ENCODE measurements at places on chromosomes 1 and 21.

DNA sequence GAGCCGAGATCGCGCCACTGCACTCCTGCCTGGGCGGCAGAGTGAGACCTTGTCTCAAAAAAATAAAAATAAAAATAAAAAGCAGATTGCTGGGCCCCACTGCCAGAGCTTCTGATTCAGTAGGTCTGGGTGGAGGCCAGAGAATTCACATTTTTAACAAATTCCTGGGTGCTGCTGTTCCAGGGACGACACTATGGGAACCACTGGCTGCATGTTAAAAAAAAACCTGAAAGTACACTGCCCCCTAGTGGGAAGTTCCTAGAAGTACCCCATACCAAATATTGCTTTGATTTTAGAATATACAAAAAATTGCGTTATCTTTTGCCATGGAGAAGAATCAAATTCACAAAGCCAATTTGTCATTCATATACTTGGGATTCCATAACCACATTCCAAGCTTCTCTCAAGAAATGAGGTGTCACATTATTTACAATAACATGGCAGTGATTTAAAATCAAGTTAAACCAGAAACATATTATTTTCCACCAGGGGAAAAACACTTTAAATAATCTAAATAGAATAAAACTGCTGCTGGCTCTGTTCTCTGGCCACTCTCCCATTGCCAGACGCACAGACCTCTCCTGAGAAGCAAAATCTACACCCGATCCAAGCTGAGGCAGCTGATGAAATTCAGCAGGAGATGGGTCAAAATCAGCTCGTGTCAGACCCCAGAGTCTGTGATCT is 27.4 kb downstream of the SYF2 start:
- no peak for DNase-seq
- no peak overlapping the region for H3K4me3 ChIP-seq
- H3K27ac ChIP-seq: no peak overlapping the region
- H3K27me3 ChIP-seq: no peaks in the 10 kb centered on the region
- H3K4me1 ChIP-seq: no peaks in the 10 kb centered on the region

DNA sequence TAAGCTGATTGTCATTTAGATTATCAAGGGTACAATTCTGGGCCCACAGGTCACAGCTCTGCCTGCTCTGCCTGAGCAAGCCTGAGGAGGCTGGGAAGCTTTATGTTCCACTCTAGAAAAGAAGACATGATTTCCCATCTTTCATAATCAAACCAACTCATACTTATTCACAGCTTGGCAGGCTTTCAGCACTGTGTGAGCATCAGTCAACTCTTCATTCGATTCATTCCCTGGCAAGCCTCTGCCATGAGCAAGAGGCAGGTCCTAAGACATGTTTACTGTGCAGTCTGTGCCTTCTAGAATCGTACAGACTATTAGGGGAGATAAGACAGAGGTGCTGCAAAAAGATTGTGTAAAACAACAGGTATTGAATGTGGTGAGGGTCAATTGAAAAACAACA is 24.5 kb upstream of the KIRREL1 start:
- no peak for DNase-seq
- H3K4me1 ChIP-seq: peaks cover 8% of the 10 kb centered on the region
- H3K4me3 ChIP-seq: no peak overlapping the region
- no peak overlapping the region for H3K27ac ChIP-seq
- no peaks in the 10 kb centered on the region for H3K27me3 ChIP-seq

GRCh38 chr1:32172621-32173245 is 6.7 kb upstream of the TXLNA start:
- H3K27ac ChIP-seq: no peak overlapping the region
- no peak overlapping the region for H3K4me3 ChIP-seq
- no peaks in the 10 kb centered on the region for H3K4me1 ChIP-seq
- no peak for DNase-seq
- peaks cover 46% of the 10 kb centered on the region for H3K36me3 ChIP-seq

DNA sequence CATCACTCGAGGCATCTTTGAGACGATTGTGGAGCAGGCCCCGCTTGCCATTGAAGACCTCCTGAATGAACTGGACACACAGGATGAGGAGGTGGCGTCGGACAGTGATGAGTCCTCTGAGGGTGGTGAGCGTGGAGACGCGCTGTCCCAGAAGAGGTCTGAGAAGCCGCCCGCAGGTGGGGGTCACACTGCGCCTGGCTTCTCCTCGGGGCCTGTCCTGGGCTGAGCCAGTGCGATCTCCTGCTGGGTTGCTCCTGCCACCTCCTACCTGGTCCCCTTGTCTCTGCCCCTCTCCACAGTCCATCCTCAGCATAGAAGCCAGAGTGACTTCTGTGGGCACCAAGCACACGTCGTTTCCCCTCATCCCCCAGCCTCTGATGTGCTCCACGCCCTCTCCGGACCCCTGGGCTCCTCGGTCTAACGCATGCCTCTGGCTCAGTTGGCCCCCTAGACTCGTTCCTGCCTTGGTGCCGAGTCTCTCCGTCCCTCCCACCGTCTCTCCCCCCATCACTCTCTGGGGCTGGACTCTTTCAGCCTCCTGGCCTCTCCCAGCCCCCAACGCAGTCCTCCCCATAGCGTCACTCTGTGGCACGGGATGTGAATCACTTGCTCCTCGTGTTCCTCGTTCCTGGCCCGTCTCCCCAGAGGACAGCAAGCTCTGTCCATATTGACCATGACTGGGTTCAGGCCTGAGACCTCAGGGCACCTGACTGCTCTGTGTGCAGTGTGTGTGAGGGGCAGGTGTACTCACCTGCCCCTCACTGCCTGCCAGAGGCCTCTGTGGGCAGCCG is 8.7 kb downstream of the RRP1 start:
- H3K36me3 ChIP-seq: peaks cover 94% of the 10 kb centered on the region
- no peak overlapping the region for H3K4me3 ChIP-seq
- H3K27me3 ChIP-seq: no peaks in the 10 kb centered on the region
- no peak overlapping the region for H3K27ac ChIP-seq
- no peak for DNase-seq

- H3K4me1 ChIP-seq: peaks cover 8% of the 10 kb centered on the region
- H3K4me3 ChIP-seq: no peak overlapping the region
- H3K36me3 ChIP-seq: no peaks in the 10 kb centered on the region
Observed at GRCh38 chr1:110672001-110672752, 2.6 kb downstream of the KCNA3 start.

DNA sequence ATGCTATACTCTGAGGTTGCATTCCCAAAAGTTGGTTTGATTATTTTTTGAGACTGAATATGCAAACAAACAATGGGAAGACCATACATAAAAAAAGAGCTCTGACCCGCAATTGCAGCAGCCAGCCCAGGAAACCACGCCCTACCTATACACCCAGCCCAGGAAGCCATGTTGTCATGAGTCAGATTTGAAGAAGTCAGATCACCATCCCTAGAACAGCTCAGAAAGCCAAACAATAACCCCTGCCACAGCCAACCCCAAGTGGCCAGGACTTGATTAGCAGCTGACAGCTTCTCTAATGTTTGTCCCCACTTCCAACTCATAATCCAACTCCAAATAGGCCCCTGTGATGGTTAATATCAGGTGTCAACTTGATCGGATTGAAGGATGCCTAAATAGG is 621.9 kb downstream of the NPHP4 start:
- no peak overlapping the region for H3K27ac ChIP-seq
- no peak for DNase-seq
- no peaks in the 10 kb centered on the region for H3K27me3 ChIP-seq
- no peak overlapping the region for H3K4me3 ChIP-seq
- H3K4me1 ChIP-seq: no peaks in the 10 kb centered on the region

DNA sequence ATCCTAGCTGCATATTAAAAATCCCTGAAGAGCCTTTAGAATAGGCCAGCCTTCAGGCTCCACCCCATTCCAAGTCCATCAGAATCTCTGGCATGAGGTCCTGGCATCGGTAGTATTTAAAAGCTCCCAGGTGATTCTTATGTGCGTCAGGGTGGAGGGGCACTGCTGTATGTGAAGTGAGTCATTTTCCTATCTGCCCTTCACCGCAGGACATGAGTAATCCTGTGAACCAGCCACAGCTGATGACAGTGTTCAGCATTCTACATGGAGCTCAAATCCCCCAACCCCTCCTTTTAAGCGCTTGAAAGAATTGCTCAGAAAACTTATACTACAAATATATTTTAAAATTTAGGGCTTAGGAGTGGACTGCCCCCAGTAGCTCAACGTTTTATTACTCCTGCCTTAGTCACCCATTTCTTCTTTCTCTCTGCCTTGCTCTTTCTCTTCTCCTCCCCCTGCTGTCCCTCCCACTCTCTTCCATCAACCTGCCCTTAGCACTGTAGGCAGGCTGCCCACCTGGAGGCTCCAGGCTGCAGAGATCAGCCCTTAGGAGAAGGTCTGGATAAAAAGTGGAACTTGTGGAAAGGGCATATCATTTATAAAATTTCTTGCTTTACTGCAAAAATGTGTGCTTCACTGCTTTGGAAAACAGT is 73.8 kb upstream of the ZNF281 start:
- DNase-seq: no peak
- H3K4me1 ChIP-seq: peaks cover 5% of the 10 kb centered on the region
- no peaks in the 10 kb centered on the region for H3K27me3 ChIP-seq
- no peak overlapping the region for H3K27ac ChIP-seq
- H3K4me3 ChIP-seq: no peak overlapping the region
